ENCODE measurements at places on chromosomes 3 and 15.

DNA sequence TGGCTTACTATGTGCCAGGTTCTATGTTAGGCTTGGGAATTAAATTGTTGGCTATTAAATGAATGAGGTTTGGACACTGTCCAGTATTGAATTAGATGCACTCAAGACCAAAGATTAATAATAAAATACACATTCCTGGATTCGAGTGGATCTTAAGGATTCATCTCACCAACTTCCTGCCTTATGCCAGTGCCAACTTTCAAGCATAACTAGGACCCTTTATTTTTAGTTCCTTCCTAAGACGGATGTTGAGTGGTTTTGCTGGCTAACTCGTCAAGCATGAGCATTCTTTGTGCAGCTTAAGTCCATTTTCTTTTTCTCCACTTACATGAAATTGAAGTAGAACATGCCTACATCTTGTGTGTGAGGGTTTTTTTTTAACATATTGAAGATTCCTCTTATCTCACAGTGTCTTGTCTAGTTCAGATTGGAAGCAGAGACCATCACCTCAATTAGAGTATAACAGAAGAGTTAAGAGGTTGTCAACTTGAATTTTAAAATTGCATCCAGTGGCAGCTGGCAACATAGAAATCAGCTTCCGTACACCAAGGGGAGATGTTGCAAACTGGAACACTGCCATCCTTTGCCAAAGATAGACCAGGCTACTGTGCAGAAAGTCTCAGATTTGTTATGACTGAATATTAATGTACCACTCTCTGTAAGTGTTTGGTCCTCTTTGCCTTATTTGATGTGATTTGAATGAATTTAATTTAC is 106.3 kb upstream of the BFSP2 start:
- no peak for DNase-seq

DNA sequence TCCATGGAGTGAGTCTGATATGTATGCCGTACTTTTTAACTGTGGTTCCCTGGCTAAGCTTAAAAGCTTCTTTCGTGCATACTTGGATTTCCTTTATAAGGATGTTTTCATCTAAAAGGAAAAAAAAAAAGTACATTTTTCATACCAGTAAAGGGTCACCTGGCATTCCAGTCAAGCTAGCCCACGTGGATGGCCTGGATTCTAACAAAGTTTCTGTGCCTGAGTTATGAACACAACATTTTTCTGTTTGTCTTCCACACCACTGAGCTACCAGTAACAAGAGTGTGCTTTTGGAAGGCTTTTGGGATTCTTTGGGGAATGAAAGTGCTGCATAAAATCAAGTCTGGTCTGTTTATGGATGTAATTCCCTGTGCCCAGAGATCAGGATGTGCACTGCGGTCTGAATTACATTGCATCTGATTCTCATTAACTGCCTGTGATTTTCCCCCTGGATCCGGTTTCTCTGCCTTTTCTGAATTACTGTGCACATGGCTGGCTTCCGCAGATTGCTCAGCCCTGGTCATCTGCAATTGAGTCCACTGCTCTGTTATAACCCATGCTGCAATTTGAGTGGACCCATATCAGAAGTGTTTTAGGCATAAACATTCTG is 38.2 kb upstream of the MAGI1 start:
- no peak for DNase-seq

GRCh38 chr3:96753124-96753523 is 61.3 kb upstream of the EPHA6 start:
- DNase-seq = no peak

- DNase-seq = no peak
These were observed 60.4 kb downstream of the PLS1 start for GRCh38 chr3:142656575-142656974.

- DNase-seq = no peak
These were observed 19.4 kb downstream of the RBP1 start for GRCh38 chr3:139519998-139520737.

- no peak for DNase-seq
These were observed 33.7 kb downstream of the FLNB start for GRCh38 chr3:58041826-58042324.

- no peak for DNase-seq
These were observed 22.6 kb upstream of the CACNA2D2 start for GRCh38 chr3:50525987-50526386.

DNA sequence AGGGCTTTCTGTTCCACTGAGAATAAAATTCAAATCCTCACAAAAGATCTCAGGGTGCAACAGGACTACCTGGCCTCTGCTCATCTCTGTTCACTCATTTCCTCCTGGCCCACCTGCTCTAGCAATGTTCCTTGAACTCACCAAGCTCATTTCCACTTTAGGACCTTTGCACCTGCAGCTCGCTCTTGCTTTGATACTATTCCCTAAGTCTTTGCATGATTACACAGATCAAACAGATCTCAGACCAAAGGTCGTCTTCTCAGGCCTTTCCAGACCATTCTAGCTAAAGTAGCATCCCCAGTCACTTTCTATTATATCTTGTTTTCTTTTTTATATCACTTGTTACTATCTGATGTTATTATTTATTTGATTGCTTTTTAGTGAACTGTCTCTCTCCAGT is 54.7 kb downstream of the B3GNT5 start:
- DNase-seq = no peak

DNA sequence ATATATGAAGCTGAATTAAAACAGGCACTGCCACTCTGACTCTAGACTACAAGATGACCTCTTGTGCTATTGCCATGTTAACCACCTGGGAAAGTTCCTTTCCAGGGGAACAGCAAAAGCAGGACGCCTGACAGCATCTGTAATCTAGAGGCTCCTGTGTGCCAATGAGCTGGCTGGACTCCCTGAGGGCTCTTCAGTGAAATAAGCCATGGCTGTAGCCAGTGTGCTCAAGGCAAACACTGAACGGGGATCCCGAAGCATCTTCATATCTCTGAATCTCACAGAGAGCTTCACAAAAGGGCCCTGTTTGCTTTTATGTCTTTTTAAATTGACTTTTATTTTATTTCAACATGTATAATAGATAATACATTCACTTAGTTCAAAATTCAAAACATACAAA is 57.2 kb downstream of the BFSP2 start:
- DNase-seq = no peak

DNA sequence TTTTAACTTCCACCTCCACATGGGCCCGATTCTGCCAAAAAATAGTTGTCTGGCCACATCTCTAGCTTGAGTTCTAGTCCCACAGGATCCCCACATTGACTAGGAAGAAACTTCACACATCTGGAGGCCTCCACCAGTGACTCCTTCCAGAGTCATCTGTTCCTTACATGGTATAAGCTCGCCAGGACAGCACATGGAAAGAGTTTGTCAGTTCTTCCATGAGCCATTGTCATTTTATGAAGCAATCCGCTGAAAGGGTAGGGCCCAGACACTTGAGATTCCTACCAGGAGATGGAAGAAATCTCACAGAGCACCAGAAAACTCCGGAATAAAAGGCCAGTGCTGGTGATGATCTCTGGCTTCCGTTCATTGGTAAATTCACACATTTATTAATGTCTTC is 350.5 kb upstream of the ICE2 start:
- DNase-seq = no peak

Measured in NCI-H345 (cell line).